ENCODE measurements at places on chromosomes 12 and 14.

DNA sequence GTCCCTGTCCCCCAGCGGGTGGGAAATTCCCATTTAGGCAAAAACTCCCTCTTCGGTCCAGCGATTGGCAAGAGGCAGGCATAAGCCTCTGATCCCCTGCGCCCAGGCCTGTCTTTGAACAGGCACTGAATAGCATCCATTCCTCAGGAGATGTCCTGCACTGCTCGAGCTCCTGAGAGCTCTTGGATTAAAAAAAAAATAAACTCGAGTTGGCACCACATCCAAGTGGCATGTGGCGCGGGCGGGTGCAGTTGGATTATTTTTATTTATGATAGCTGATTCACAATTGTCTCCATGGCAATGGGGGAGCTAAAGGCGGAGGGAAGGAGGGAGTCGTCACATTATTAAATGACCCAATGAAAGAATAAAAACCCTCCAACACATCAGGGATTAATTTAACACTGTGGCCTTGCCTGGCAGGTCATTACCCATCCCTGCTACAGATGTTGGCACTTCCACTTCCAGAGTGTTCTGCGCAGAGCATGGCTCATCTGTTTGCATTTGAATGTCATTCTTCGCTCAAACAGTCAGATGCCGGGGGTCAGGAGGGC lies 207.2 kb downstream of the AACS start:
- DNase-seq, result no peak

DNA sequence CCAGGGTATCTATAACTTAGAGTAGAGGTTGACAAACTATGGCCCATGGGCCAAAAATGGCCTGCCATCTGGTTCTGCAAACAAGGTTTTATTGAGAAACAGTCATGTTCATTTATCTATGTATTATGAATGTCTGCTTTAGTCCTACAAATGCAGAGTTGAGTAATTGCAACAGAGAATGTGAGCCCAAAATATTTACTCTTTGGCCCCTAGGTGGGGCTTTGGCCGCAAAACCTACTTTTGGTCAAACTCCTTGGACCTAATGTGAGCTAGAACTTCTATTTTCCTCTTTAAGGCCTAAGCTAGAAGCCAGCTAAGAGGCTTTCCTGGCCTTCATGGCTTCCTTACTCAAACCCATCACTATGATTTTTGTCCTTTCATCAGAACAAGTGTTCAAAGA lies 379.1 kb downstream of the NELL2 start:
- no peak for DNase-seq

GRCh38 chr12:53097564-53098353 lies at the start of gene IGFBP6:
TSS of gene IGFBP6 (plus strand) at chr12:53097667. CDS start at chr12:53097718, 51 bp downstream.
- DNase-seq, result peak; percentile 42

DNA sequence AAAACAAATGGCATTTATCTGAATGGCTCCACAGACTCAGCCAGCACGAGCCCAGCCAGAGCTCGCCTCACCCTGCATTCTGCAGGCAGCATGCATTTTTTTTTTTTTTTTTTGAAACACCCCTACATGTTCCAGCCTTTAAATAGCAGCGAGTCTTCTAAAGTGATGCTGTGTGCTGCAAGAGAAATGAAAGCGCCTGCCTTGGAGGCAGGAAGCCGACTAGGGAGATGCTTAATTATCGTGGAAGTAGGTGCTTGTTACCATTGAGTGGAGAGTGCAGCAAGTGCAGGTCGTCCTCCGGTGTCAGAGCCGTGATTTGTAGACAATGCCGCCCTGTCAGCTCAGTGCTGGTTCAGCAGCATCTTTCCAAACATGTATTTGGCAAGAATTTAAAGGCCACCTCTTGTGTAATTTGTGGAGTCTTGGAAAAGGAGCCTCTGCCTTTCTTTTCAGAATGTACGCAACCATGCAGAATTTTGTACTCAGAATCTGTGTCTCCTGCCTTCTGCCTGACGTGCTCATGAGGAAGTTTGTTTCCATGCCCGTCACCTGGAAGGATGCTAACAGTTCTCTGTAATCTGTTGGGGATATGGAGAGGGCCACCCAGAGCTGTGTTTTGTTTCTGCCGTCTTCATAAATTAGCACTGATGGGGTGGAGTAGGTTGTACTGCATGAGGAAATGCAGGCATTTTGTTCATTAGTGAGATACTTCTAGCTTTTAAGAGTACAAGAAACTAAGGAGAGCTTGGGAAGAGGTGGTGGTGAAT lies 345.9 kb upstream of the RGS6 start:
- no peak for DNase-seq

DNA sequence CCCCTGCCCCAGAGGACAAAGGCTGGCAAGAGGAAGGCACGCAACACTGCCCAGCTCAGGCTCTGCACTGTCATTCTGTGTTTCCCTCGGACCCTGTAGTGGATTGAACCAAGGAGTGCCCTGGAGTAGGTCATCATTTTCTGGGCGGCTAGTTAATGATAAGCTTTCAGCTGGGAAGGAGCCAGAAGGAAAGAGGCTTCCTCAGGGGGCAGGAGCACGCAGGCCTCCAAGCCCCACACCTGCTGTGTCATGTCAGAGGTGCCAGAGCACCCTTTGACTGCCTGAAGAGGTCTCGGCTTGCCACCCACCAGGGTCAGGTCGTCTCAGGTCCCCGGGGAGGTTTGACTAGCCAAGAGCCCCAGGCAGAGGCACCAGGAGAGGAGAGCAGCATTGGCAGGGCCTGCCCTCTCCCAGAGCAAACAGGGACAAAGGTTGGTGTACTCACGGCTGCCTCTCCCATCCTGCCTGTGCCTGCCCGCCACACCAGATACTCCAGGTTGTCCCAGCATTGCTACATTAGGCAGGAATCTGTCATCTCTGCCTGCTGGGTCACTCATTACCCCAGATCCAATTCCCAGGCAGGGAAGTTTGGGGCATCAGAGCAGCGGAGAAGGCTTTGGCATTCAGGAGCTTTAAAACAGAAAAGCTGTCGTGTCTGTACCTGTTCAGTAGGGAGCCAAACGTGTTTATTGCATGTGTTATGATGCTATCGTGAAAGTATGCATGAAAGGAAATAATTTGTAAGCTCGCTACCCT lies 33.5 kb upstream of the ATP2A2 start:
- DNase-seq, result no peak

- no peak for DNase-seq
Observed at GRCh38 chr14:79475887-79476532, 735.3 kb downstream of the DIO2 start.

- no peak for DNase-seq
Observed at GRCh38 chr14:34199585-34199984, 248.7 kb upstream of the EGLN3 start.

DNA sequence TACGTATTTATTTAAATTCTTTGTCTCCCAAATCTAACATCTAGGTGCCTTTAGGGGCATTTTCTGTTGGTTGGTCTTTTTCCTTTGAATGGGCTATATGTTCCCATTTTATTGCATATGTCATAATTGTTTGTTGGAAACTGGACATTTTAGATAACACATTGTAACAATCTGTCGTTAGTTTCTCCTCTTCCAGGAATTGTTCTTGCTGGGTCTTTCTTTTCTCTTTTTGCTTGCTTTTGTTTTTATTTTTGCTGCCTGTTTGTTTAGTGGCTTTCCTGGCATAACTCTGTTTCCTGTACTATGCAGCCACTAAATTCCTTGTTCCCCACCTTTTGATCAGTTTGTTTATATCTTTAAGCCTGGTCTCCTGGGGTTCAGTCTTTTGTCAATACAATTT lies 244.3 kb upstream of the RTL1 start:
- DNase-seq, result no peak

- DNase-seq, result no peak
Observed at GRCh38 chr12:28709986-28710685, 438.9 kb upstream of the FAR2 start.

DNA sequence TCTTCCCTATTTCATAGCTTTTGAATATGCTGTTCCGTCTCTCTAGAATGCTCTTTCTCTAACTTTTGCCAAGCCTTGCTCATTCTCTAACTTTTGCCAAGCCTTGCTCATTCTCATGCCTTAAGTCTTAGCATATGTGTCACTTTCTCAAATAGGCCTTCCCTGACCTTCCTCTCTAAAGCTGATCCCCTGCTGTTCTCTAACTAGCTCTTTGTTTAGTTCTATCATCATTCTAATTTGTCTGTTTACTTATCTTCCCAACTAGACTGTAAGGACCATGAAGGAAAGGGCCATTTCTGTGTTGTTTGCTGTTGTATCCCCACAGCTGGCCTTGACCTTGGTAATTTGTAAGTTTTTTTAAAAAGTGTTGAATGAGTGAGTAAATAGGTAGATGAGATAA lies 71.1 kb downstream of the ZNF641 start:
- DNase-seq, result no peak

DNA sequence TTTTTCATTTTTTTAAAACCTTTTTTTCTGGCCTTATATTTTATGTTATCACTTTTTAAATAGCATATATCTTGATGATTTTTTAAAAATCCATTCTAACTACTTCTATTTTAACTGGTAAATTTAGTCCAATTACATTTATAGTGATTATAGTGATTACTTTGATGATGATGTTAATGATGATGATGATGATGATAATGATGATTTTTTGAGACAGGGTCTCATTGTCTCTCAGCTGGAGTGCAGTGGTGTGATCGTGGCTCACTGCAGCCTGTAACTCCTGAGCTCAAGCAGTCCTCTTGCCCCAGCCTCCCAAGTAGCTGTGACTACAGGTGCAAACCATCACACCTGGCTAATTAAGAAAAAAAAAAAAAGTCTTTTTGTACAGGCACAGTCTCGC lies 27.1 kb downstream of the BRMS1L start:
- DNase-seq, result no peak

DNA sequence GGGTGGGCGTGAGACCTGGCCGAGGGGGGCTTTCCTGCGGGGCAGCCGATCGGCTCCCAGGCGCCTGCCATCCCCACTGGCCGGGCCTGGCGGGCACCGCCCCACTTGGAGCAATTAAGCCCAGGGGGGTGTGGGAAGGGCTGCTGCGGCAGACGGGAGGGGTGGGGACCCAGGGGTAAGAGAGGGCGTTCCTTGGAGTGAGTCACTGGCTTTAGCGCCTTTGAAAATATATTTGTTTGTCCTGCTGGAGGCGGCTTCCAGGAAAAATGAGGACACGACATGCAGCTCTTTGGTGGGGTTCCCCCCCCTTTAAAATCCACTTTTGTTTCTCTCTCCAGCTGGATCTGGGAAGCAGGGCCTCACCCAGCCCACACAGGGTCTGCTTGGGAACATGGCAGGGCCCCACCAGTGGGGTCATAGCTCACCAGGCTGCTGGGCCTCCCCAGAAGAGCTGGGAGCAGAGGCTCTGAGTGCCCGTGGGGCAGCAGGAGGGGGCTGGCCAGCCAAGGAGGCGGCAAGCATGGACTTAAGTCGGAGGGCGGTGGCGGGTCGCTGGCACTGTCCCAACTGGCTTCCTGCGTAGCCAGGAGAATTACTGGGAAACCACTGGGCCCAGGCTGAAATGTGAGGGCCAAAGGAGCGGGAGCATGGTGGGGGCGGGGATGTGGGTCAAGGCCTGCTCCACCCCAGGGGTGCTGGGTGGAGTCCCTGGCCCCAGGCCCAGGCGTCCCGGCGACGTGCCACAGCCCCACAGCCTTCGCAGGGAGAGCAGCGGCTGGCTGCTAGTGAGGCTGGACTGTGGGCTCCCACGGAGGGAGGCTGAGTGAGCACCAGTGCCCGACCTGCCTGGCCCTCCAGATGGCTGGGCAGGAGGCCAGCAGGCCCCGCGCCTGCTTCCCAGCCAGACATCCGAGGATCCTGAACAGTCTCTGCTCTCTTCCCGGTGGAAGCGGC lies 128.0 kb downstream of the RFLNA start:
- no peak for DNase-seq

DNA sequence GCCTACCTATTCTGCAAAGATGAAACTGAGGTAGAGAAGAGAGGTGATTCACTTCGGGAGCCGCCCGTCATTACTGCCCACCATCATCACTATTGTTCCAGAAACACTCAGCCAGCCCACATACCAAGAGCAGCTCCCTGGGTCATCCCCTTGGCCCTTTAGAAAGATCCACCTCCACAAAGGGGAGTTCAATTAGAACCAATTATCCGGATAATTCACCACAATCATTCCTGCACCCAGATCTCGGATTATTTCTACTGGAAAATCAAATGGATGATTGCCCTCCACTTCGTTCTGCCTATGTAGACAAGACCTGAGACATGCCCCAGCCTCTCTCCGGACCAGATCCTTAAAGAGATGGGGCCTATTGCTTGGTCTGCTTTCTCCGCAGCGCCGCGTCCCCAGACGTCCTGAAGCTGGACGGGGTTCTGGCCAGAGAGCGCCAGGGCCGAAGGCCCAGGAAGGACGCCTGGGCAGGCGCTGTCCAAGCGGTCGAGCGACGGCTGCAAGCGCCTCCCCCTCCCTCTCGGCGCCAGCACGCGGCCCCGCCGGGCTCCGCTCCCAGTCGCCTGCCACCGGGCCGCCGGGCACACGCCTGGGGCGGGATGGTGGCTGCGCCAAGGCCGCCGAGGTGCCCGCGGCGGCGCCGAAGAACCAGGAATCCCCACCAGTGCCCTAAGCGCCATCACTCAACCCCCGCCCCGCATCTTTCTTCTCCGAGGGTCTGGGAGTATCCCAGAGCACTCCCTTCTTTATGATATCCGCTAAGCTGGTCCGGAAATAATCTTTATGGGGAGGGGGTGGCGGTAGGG lies 1.3 kb upstream of the ASCL1 start:
- no peak for DNase-seq

DNA sequence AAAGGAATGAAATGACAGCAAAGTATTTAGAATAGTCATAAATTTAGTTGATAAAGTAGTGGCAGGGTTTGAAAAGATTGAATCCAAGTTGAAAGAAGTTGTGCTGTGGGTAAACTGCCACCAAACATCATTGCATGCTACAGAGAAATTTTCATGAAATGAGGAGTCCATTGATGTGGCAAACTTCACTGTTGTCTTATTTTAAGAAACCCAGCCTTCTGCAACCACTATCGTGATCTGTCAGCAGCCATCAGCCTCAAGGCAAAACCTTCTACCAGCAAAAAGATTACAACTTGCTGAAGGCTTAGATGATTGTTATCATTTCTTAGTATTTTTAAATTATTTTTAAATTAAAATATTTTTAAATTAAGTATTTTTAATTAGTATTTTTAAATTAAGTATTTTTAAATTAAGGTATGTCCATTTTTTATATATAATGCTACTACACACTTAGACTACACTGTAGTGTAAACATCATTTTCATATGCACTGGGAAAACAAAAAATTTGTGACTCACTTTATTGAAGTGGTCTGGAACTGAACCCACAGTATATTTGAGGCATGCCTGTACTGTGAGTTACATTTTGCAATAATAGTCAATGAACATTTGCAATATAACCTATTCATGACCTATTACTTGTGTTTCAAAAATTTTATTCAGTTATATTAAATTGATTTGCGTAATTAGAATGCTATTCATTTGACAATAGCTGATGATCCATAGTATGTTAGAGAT lies 67.2 kb upstream of the SYT1 start:
- DNase-seq, result no peak
